ENCODE measurements at places on chromosomes 5 and 9.

GRCh38 chr9:8268881-8269280 is 469.3 kb upstream of the DMAC1 start:
- no peak for DNase-seq

DNA sequence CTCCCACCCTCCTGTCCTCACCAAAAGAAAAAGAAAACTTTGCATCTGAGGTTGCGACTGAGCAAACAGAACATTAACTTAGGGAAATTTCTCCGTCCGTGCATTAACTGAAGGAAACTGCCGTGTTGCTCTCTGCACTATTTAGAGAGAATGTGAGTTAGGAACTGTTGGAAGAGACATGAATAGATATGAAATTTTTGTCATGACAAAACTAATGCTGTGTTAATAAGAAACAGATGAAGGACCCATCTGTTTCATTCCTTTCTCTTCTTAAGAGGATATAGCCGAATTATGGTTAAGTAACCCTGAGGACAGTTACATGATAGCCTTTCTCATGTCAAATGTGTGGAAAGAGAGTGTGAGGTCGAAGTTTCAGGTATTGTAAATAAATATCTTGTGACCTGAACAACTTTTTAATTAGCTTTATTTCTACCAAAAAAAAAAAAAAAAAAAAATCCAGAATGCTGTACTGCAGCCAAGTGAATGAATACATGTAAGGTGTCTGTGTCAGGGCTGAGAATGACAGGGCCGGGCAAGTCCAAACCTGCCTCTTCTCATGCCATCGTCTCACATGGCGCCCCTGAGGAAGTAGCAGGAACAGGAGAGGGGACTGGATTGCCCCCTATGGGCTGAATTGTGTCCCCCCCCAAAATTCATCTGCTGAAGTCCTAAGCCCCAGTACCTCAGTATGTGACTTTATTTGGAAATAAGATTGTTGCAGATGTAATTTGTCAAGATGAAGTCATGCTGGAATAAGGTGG is 35.6 kb upstream of the ANKRD33B start:
- no peak for DNase-seq

DNA sequence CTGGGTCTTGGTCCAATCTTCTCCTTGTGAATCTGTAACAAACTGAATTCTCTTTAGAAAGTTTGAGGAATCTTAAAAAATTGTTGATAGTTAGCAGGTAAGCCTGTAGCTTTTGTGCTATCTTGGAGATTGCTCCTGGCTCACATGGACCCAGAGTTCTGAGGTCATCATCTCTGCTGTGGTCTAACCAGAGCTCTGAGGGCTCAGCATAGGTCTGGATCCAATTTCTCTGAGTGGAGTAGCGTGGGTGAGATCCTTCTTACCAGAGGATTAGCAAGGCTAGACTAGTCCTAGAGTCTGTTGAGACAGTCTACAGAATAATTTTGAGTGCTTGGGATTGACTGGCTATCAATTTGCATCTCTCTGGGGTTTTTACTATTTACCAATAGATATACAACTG is 60.5 kb upstream of the IL6ST start:
- no peak for DNase-seq

GRCh38 chr5:32678472-32678871 is 32.6 kb upstream of the NPR3 start:
- no peak for DNase-seq

DNA sequence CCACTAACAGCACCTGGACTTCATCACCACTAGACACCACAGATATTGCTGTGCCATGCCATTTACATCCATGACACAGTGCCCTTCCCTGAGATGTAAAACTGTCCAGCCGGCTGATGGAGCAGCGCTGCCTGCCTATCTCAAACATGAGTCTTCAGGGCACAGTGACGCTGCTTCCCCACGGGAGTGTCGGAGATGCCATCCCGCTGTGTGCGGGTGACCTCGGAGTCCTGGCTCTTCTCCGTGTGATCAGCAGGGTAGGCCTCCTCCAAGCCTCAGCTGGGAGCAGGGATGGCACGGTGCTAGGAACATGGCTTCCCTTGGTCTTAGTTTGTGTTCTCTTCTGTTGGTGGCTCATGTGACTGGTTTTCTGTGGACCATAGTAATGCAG is 130.3 kb upstream of the FAM120A start:
- DNase-seq, result no peak

GRCh38 chr5:466661-467310 is 23.8 kb downstream of the EXOC3 start:
- no peak for DNase-seq

DNA sequence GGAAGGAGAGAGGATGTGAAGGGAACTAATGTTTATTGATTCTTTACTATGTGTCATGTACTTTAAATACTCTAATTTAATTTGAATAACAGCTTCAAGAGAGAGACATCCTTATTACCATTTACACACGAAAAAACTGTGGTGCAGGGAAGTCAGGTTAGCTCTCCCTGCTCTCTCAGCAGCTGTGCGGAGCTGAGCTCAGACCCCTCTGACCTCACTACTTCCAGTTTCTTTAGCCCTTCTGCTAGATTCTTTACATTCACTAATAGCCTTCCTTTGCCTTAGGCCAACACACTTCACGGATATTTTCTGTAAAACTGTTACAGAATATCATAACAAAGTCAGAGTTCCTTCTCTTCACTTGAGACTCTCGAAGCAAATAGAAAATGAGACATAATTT is 131.3 kb upstream of the ARRDC3 start:
- no peak for DNase-seq

DNA sequence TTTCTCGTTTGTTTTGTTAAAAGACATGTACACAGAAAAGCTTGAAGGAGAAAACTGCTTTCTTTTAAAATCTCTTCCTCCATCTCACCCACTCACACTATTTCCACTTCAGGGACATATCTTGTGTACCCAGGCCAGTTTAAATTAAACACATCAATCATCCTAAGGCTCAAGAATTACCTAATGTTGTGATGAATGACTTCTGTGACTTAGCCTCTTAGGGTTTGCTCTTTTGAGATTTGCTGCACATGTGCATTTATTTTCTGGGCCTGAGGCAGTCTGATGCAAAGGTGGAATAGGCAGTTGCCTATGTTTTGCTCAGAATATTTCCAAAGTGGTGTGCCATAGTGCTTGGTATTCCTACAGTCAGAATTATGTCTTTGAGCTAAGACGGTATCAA is 439.9 kb upstream of the CHD1 start:
- DNase-seq, result no peak

- DNase-seq, result no peak
Measured at GRCh38 chr9:110206389-110206788, 1.6 kb downstream of the C9orf152 start.

GRCh38 chr5:958701-959571 is 49.7 kb upstream of the NKD2 start:
- no peak for DNase-seq

DNA sequence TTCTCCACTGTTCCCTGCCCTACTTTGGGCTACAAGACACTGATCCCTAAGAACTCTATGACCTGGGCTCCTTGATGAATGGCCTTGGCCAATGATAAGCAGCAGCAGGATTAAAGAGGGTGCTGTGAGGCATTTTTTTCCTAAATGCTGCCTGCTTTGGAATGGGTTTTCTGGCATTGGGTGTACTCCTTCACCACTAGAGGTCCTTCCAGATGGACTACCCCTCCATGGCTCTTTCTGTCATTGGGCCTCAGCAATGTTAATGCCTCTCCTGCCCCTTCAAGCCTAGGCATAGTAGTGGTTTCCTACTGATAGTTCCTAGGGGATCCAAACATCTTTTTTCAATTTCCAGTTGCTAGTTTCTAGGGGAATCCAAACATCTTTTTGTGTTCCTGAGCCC is 319.3 kb upstream of the RPS23 start:
- no peak for DNase-seq

GRCh38 chr5:136424835-136425584 is 59.7 kb upstream of the TRPC7 start:
- DNase-seq, result peak; percentile 66

DNA sequence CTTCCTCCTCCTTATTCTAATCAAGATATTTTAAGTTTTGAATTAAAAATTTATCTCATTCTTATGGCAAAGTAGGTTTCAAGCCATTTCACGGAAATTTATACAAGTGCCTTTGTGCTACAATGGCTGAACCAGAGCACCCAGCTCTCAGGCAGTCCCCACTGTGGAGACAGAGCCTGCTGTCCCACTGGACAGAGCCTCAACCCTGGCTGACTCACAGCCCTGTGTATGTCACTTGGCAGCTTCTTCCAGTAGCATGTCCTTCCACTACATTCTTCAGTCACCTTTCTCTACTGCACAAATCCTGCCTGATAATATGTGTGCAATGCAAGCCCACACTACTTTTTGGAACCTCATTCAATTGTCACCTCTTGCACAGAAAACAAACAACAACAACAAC is 253.1 kb downstream of the PDE4D start:
- DNase-seq, result no peak

DNA sequence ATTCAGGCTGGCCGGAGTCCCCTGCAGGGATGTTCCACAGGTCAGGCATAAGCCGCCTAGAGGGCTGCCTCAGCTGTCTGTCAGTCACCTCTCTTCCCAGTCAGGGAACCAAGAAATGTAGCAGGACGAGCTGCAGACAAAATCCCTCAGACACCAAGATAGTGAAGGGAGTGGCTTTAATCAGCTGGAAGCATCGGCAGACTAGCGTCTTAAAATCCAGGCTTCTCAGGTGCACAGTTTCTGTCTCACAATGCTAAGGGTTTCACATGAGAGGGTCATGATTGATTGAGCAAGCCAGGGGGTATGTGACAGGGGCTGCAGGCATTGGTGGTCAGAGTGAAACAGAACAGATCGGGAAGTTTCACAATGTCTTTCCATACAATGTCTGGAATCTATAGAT is 247.2 kb downstream of the CDH10 start:
- no peak for DNase-seq

DNA sequence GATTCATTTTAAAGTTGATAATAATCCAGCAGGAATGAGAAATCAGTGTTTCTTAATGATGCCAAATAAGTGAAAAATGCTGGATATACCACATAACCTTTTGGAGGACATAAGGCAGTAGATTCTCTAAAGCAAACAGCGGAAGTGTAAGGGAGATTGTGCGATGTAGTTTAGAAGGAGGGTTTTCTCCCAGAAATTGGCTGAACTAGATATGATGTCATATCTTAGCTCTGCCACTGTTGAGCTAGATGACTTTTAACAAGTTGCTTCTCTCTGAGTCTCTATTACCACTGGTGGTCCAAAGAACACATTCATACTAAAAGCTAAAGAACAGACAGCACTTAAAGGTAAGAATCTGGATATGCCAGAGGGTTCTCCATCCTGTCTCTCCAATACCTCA is 107.0 kb downstream of the NR6A1 start:
- DNase-seq, result no peak

GRCh38 chr5:2193142-2193541 is 310.4 kb upstream of the IRX4 start:
- no peak for DNase-seq

DNA sequence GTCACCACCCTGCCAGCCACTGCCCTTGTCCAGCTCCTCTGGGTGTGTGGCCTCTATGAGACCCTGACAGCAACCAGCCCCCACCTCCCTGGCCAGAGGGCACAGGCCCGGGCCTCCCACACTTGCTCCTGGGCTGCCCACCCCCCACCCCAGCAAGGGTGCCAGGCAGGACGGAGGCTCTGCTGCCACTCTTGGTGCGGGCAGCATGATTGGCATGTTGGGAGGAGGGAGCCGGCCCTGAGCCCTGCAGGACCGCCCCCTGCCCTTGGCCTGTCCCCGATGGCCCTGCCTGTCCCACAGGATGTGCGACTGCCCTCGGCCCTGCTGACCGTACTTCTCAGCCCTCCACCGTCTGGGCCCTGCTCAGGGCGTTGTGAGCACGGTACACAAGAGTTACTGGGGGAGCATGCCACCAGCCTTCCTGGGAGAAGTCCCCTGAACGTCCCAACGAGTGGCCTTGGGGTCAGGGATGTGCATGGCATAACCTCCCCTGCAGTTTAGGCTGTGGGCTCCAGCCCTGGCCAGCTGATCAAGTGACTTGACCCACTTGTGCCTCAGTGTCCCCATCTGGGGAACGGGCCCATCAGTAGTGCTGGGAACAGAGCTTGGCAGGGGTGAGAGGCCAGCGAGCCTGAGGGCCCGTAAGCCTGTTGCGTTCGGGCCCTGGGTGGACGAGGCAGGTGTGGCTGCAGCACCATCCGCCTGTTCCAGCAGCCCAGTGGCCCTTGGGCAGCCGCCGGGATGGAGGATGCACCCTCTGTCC is 16.0 kb downstream of the GPSM1 start:
- DNase-seq, result no peak

- no peak for DNase-seq
Measured at GRCh38 chr5:1182360-1182632, 19.1 kb upstream of the SLC6A19 start.

DNA sequence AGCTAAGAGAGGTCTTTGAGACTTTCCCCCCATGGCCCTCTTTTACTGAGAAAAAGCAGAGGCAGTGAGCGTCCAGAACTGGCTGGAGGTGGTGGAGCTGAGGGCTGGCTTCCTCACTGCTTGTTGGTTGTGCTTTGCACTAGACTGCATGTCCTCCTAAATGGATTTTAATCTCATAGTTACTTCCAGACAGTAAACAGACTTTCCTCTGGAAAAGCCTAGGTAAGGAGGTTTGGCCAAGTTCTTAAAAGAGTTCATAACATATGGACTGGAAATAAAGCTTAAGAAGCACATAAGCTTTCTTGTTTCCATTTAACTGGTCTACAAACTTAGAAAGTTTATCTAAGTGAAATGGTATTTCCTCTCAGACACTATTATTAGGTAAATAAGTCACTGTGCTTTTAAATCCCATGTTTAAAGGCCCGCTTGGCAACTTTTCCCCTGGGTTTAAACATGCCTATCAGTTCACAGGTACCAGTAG is 2.0 kb downstream of the ASPN start:
- no peak for DNase-seq

DNA sequence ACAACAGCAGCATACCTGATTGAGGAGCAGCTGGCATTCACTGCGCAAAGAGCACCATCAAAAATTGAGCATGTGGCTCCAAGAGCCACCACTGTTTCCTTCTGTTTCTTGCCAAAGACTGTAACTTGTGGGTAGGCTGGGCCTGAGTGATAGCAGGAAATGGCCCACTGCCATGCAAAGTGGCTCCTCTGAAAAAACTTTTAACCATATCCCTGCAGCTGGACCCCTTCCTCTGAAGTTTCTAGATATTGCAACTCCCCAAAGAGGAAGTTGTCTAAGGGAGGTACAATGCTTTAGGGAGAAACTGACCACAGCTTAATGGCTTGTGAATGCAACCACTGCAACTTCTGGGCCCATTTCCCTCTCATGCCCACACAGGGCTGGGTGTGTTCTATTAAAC is 355.4 kb upstream of the PDE4D start:
- DNase-seq, result no peak

DNA sequence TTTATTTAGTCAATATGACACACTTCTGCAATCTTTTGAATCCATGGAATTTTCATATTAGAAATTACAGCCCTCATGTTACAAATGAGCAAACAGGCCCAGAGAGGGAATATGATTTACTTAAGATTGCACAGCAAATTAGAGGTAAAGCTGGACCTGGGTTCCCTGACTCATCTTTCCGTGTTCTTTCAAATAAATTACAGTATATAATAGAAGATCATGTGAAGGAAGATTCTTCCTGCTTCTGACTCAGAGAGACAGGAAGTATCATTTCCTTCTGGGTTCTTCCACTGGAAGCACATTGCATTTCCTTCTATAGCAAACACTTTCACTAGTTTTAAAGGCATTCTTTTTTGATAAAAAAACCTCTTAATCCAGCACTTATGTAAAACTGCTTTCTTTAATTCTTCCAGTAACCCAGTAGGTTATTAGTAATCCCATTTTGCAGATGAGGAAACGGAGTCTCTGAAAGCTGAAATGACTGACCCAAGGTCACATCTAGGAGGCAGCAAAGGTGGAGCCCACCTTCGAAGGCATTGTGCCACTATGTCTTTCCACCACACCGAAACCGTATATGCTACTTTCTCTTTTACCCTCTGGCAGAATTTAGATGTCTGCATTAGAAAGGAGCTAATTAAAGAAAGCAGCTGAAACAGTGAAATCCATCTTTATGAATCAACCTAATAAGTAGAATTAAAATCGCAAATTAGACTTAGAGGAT is 566.7 kb upstream of the KLF4 start:
- DNase-seq, result no peak

Data from GM13976 (cell line).